Fibroblast of lung (primary cell): ENCODE measurements at places on chromosomes 2 and 18. TPM values are rescaled to one million over a fixed set of nuclear protein-coding genes. Genes with fewer than 3 reads are reported as not detected.
A peak's percentile ranks its signal among the peaks of the same experiment; 100 is the strongest.

DNA sequence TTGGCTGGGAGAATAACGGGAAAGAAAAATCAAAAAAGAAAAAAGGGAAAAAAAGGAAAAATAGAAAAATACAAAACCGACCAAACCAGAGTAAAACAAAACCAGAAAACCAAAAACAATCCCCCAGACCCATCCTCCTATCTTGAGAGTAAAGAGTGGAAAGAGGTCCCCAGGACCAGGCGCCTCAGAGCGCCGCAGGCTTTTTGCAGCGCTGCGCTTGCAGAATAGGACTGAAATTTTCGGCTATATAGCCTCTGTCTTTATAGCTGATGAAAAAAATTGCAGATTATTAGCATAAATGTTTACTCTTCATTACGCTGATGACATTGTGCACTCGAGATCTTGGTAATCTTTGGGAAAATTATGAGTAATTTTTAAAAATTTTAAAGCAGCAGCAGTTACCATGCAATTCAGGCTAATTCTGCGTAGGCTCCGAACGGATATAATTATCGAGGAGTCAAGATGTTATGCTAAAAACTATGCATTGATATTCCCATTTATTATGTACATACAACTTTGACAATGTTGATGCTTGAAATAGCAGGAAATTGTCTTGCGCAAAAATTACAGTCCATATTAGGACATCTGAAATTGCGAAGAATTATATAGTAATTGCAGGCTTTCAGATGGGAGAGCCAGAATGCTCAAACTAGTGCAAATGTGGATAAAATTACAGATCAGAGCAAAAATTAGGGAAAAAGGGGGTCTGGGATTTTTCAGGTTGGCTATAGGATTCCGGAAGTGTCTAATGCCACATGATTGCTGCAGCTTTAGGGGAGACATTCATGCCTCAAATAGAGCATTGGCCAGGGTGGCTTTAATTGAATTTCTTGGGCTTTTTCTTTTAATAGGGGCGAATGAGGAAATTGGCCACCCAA, 8.3 kb downstream of the DLX1 start:
- no peak for DNase-seq

GRCh38 chr2:172100935-172101820, 1.5 kb downstream of the DLX2 start:
- DNase-seq, result no peak

GRCh38 chr2:80869858-80870438, 565.4 kb upstream of the LRRTM1 start:
- no peak for DNase-seq

GRCh38 chr2:128196471-128196931, 105.5 kb downstream of the UGGT1 start:
- peak; percentile 62 for DNase-seq

GRCh38 chr18:48932822-48933510, 17.8 kb downstream of the SMAD7 start:
- DNase-seq, result peak; percentile 82

Gene UNC80
- total RNA-seq, result under 0.01 TPM in 2 replicates

Gene GPBAR1
- total RNA-seq, result under 0.01 TPM in 1 of 2 replicates, not detected in the other

Gene ACMSD
- total RNA-seq, result not detected in 2 replicates

Gene PTPRN
- total RNA-seq, result 3.5 and 10.8 TPM in 2 replicates

Gene KCNF1
- total RNA-seq, result 0.51 and 2.6 TPM in 2 replicates
